ENCODE measurements at places on chromosomes 1 and 21.

DNA sequence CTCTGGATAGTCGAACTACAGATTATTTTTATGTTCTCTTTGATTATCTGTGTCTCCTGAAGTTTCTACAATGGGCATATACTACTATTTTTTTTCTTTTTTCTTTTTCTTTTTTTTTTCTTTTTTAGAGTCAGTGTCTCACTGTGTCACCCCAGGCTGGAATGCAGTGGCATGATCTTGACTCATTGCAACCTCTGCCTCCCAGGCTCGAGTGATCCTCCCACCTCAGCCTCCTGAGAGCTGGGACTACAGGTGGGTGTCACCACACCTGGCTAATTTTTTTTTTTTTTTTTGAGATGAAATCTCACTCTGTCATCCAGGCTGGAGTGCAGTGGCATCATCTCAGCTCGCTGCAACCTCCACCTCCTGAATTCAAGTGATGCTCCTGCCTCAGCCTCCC, 250.7 kb upstream of the KAZN start:
- DNase-seq = no peak

- DNase-seq = no peak
These were observed 9.1 kb downstream of the RHOU start for GRCh38 chr1:228744356-228744755.

DNA sequence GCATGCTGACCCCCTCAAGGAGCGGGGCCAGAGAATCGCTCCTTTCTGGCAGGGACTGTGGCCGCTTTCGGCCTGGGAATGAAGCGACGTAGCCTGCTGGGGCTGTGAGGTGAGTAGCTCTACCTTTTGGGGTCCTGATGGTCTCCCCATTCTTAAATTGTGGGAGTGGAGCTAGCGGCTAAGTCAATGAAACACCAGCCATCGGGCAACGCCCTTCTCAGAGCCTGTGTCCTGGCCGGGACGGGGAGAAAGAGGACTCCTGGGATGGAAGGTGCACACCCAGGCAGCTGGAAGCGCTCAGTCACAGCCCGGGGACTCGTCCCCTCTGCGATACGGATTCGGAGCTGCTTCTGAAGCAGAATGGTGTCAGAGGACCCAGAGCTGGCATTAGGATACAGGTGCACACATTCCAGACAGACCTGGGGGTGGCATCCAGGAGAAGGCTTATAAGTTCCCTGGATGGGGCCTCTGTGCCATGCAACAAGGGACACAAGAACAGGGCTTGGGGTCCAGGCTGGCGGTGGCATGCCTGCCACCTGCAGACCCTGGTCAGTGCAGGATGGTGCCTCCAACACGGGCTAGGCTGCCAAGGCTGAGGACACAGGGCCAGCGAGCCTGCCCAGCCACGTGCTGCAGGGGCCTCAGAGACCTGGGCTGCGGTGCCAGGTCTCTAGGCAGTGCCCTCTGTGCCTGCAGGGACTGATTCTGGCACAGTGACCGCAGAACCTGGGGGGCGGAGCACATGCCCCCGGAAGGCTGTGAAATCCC, 945 bp upstream of the WNT9A start:
- DNase-seq = no peak

GRCh38 chr1:246836209-246836966, 95.4 kb downstream of the AHCTF1 start:
- DNase-seq = no peak

Data from DMS79 (cell line).